ENCODE measurements at places on chromosomes 2 and 18.
A peak's percentile ranks its signal among the peaks of the same experiment; 100 is the strongest.

DNA sequence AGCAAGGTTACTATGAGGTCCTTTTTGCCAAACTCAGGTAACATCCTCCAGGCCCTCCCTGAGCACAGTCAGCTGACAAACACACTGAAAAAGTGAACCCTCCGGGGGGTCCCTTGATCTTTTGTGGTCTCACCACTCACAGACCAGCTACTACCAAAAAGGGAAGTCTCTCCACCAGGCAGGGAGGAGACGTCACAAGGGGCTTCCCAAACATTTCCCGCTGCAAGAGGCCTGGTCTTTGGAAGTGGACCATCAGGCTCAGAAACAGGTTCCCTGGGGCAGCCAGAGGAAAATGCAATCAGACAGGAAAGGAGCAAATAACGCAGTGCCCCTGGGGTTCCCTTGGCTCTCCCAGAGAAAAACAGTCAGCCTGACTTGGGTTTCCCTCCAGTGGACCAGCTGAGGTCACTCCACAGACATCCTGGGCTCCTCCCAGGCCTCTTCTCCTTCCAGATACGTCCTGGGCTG, 38.7 kb upstream of the POMC start:
- DNase-seq = no peak

- no peak for DNase-seq
Measured at GRCh38 chr18:75344161-75344560, 83.3 kb downstream of the SMIM21 start.

- DNase-seq = no peak
Measured at GRCh38 chr18:70082430-70082829, 123.1 kb downstream of the RTTN start.

- DNase-seq = peak; percentile 5
Measured at GRCh38 chr18:30094556-30094955, 948.0 kb downstream of the DSC3 start.

GRCh38 chr2:19839438-19839837, 62.3 kb downstream of the TTC32 start:
- DNase-seq = no peak

DNA sequence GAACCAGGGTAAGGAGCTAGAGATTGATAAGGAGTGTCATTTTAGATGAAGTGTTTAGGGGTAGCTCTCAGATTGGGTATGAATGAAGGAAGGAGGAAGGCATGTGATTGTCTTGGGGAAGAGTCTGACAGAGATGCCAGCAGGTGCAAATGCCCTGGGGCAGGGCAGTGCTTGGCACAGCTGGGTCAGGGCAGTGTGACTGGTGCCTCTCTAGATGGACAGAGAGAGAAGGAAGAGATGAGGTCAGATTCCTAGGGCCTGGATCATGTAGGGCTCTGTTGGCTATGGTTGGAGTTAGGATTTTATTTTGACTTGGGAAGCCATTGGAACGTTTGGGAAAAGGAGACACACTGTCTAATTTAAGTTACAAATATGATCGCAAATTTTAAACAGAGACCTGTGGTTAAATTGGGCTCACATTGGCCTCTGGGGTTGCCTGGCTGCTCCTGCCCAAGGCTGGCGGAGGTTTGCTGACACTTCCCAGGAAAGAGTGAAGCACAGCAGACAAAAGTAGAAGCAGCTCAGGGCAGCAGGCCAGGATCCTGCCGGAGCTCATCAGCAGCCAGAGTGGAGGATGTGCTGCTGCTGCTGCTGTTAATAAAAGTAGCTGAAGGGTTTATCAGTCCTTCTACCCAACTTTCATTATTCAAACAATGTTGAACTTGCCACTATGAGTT, 32.7 kb upstream of the FHL2 start:
- peak; percentile 22 for DNase-seq

GRCh38 chr2:128520791-128521190, 202.1 kb upstream of the HS6ST1 start:
- no peak for DNase-seq

DNA sequence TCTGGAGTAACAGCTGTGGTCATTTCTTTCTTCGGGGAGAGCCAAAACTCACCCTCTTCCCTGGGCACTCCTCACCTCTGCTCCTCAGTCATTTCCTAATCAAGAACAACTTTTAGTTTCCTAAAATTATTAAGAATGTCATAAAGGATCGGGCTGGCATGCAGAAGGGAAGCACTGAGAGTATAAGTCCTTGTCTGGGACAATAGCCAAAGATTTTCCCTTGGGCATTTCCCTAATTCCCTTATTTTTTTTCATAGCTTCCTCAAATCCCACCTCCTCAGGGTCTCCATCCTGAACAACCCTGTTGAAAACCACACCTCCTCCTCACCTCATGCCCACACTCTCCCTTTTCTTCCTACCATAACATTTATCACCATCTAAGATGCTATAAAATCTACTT, 115.0 kb downstream of the MREG start:
- DNase-seq = no peak

DNA sequence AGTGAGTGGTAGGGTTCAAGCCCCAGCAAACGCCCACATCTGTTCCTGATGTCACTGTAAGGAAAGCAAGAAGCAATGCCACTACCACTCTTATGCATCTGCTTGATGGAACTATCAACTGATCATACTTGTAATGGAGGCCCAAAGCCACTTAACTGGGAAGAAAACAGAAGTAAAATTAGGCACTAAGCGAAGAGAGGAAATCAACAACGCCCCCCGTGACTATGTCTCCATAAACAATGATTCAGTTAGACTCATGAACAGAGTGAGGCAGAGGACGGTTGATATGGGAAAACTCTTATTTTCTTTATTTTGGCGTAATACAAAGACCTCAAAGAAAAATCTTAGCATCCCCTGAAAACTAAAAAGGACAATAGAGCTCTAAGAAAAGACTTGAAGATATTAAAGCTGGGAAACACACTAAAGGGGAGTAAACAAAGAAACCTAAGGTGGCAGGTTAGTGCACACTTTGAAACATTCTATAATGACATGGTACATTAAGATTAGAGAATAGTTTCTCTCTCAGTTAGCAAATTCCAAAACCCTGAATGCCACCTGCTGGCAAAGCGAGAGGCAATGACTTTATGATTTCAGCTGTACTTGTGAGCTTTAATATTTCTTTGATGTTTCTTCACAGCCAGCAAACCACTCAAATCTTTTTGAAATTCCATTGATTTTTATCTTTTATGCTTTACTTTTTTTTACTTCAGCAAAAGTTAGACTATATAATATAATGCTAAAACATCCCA, 86.5 kb downstream of the LRP2 start:
- DNase-seq = no peak

DNA sequence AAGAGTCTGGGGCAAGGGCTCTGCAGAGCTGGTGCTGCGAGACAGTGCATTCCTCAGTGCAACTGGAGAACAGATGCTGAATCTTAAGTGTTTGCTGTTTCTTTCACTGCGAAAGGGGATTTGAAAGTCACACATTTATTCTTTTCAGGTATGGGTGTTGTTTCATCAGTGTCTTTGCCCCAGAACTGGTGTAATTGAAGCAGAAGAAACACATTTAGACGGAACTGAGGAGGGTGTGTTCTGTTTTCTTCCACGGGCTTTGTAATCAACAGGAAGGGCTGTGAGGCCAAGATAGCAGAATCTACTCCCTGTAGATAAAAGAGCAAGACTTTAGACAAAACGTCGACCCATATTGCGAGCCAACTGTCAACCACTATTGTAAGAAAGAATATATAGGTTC, 151.9 kb downstream of the EPHA4 start:
- no peak for DNase-seq

GRCh38 chr2:10620481-10620880, 69.3 kb downstream of the NOL10 start:
- DNase-seq = peak; percentile 24

DNA sequence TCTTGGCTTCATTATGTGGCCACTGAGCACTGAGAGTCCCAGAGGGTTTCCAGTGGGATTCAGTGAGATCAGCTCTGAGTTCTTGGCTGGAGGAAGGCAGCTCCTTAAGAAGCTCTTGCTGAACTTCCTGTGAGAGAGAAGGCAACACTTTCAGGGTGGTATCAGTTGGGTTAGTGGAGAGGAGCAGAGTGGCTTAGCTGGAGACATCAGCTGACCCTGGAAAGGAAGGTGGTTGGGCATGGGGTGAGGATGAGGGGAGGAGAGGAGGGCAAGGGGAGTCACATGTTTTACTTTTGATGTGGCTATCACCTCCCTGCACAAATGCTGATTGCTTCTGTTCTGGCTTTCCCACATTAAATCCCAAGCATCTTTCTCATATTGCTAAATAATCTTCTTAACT, 95.1 kb downstream of the ACOXL start:
- DNase-seq = no peak

Measured in hepatic stellate cell (primary cell).